GM10248 (cell line): ENCODE measurements at places on chromosomes 1 and 21.

DNA sequence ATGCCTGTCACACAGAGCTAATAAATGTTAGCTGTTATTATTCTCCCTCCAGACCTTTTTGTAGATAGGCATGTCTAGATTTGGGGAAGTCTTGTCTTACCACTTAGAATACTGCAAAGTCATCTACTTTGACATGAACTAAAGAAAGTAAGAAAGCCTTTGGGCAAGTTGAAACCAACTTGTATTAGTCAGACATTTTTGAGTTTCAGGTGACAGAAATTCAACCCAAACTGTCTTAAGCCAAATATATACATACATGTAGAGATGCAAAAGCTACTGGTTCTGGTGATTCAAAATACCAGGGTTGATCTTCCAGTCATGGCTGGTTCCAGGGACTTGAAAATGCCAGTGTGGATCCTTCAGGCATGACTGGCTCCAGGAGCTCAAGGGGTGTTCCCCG lies 276.8 kb upstream of the TMEM51 start:
- DNase-seq, result no peak

- no peak for DNase-seq
These were observed 346.8 kb downstream of the BRINP2 start for GRCh38 chr1:177517546-177517945.

DNA sequence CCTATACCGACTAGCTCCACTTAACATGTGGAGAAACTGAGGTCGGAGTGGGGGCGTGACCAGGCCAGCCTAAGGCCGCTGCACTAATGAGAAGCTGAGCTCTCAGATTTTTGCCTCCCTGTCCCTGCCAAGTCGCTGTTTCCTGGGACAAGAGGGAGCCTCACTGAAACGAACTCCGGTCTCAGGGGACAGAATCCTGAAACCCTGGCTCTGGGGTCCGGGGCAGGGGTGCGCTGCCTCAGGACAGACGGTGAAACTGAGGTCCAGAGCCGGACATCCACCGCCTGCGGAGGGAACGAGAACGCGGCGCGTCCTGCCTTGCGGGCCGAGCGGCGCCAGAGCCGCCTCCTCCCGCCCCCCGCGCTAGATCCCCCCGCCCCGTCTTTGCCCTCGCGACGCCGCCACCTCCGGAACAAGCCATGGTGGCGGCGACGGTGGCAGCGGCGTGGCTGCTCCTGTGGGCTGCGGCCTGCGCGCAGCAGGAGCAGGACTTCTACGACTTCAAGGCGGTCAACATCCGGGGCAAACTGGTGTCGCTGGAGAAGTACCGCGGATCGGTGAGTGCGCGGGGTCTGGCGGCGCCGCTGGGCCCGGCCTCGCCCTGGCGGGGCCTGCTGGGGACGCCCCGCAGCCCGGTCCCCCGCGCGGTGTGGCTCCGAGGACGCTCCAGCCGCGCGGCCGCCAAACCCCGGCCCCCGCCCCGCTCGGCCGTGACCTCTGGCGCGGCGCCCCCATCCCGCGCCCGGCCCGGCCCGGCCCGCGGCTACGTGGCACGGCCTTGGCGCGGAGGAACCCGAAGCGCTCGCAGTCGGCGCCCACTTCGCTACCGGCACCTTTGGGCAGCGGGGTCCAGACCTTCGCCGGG lies at the start of gene GPX7:
Gene GPX7, plus strand, starts transcription at position 381 of the 865 bp plus-strand sequence. Its CDS starts 39 bp downstream, at position 420.
- peak; percentile 65 for DNase-seq

- no peak for DNase-seq
These were observed 276.6 kb downstream of the NFIA start for GRCh38 chr1:61358770-61359455.
